ENCODE measurements at places on chromosomes 2 and 18. TPM values are rescaled to one million over a fixed set of nuclear protein-coding genes. Genes with fewer than 3 reads are reported as not detected.

- H3K4me3 ChIP-seq = no peak overlapping the region
- no peaks in the 10 kb centered on the region for H3K4me1 ChIP-seq
- H3K36me3 ChIP-seq = 0 out of 3 replicates have a peak, but pooled peaks cover 1% of the 10 kb centered on the region
- H3K27me3 ChIP-seq = no peaks in the 10 kb centered on the region
- DNase-seq = peak; percentile 41
Observed at GRCh38 chr2:56130463-56131070, 53.2 kb upstream of the CCDC85A start.

DNA sequence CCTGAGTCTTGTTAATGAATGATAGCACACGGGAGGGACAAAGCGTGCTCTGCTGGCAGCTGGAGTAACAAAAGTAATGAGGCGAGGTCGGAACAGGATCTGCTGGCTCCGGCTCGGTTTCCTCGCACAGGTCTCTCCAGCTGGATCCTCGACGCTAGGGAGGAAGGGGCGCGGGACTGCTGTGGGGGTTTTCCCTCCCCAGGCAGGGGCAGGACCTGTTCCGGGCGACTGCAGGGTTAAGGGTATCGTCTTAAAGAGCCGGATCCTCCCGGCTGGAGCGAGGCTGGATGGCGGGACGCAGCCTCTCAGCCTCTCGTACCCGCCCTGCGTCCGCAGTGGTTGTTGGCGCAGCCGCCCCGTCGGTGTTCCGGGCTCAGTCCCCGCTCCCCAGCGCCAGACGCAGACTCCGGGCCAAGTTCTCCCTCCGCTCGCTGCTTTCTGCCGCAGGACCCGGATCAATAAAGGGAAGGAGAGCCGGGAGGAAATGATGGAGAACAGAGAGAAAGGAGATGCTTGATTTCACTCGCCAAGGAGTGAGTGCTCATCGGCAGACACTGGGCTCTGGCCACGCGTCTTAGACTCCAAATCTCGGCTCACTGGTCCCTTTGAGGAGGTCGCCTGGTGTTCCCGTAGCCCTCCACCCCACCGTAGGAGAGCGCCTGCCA is 1.1 kb upstream of the LIPG start:
- H3K4me1 ChIP-seq = peaks cover 4% of the 10 kb centered on the region
- no peak overlapping the region for H3K27ac ChIP-seq
- peaks cover 8% of the 10 kb centered on the region for H3K36me3 ChIP-seq
- peaks cover 4% of the 10 kb centered on the region for H3K27me3 ChIP-seq

GRCh38 chr18:56286775-56287325 is 351.5 kb downstream of the TXNL1 start:
- no peaks in the 10 kb centered on the region for H3K36me3 ChIP-seq
- H3K4me3 ChIP-seq = no peak overlapping the region
- no peaks in the 10 kb centered on the region for H3K4me1 ChIP-seq

- peaks cover 10% of the 10 kb centered on the region for H3K36me3 ChIP-seq
- H3K27ac ChIP-seq = no peak overlapping the region
- H3K4me1 ChIP-seq = peaks cover 3% of the 10 kb centered on the region
- no peak for DNase-seq
- no peak overlapping the region for H3K4me3 ChIP-seq
Observed at GRCh38 chr2:1305342-1306013, 107.8 kb upstream of the TPO start.

DNA sequence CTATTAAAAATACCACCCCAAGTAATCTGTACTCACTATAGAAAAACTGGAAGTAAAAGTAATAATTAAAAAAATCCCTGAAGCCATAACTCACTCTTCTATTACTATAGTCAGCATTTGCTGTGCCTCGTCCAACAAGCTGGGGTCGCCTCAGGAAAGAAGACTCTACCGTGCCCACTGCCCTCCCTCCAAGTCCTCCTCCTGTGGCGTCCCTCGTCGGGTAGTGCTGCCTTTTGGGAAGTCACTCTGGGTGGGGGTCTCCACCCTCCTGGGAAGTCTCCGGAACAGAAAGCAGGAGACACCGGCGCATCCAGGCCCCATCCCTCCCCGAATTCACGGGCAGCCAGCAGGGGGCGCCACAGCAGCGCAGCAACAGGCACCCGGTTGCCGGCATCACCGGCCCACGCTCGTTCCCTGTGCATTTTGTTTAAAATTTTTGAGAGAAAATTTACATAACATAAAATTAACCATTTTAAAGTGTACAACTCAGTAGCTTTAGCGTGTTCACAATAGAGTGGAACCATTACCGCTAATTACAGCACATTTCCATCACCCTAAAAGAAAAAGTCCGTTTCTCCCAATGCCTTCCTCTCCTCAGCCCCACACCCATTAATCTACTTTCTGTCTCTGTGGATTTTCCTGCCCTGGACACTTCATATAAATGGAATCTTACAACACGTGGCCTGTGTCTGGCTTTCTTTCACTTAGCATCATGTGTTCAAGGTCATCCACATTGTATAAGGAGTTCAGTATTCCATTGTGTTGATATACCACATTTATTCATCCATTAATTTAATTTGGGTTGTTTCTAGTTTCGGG is 62.2 kb downstream of the ADNP2 start:
- no peak overlapping the region for H3K27ac ChIP-seq
- no peaks in the 10 kb centered on the region for H3K36me3 ChIP-seq

Gene GATA6
- total RNA-seq = not detected

Gene EMX1
- total RNA-seq = 0.72 TPM

Gene MYO5B
- total RNA-seq = 9.3 TPM
